ENCODE measurements at places on chromosomes 12 and 14.

DNA sequence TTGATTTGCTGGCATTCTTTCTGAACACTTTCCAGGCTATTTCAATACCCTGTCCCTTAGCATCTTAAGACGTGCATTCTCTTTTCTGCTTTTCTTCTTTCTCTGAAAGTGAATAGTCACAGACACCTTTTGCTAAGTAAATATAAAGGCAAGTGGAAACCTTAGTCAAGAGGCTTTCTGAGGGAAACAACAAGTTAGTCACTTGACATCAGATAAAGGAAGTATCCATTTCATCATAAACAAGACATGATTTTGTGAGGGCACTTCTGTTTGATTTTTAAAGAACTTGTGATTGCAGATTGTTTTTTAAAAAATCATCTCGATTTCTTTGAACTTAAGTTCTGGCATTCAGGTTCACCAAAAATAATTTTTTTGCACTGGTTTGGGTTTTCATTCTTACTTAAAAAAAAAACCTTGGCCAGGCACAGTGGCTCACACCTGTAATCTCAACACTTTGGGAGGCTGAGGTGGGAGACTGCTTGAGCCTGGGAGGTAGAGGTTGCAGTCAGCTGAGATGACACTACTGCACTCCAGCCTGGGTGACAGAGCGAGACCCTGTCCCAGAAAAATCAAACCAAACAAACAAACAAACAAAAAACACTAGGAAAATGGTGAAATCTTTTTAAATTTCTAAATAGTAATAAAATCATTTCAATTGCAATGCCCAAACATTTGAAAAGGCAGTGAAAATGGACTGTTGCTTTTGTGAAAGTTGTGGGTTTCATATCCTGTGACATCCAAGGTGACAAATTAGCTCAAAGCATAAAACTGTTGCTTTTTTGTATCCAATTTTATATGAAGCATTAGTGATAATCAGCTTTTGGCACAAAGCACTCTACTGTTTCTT is 8.3 kb upstream of the KLHL42 start:
- DNase-seq = no peak
- H3K4me1 ChIP-seq = no peaks in the 10 kb centered on the region
- H3K27ac ChIP-seq = no peak overlapping the region

GRCh38 chr14:96187216-96188031 is 17.2 kb upstream of the BDKRB2 start:
- no peaks in the 10 kb centered on the region for H3K27me3 ChIP-seq
- DNase-seq = no peak
- no peaks in the 10 kb centered on the region for H3K36me3 ChIP-seq
- no peaks in the 10 kb centered on the region for H3K4me1 ChIP-seq

DNA sequence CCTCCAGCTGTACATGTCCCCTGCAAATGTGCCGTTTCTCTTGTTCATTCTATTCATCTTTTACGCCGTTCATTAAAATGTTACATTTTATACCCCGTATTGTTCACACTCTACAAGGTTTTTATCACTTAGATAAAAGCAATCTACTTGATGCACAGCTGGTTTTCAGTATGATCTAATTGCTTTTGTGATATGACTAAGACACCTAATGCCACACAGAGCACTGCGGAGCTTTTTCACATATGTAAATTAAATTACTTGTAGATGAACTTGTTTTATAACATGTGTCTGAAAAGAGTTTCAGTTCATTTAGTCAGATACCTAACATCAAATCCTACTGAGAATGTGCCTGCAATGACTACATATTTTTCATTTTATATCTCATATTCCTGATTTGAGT is 40.9 kb upstream of the RERGL start:
- no peak overlapping the region for H3K27ac ChIP-seq
- H3K27me3 ChIP-seq = no peaks in the 10 kb centered on the region
- H3K36me3 ChIP-seq = no peaks in the 10 kb centered on the region
- H3K4me3 ChIP-seq = no peak overlapping the region

GRCh38 chr12:29763301-29763683 is 20.4 kb downstream of the TMTC1 start:
- no peak overlapping the region for H3K27ac ChIP-seq
- peaks cover 11% of the 10 kb centered on the region for H3K4me1 ChIP-seq
- H3K27me3 ChIP-seq = no peaks in the 10 kb centered on the region
- no peak overlapping the region for H3K4me3 ChIP-seq

DNA sequence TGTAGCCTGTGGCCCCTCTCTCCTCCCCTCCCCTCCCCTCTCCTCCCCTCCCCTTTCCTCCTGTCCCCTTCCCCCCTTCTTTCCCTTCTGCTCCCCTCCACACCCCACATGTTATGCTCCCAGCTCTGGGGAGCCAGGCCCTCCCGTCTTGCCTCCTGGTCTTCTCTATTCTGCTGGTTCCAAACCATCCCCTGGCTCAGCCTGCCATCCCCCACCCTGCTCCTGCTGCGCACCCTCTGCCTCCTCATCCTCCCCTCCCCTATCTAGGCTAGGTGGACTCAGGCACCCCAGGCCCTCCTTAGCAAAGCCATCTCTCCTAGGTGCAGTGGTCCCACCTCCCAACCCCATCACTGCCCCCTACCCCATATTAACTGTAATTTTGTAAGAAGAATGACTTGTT is 99.5 kb downstream of the CALM1 start:
- no peak overlapping the region for H3K27ac ChIP-seq
- no peaks in the 10 kb centered on the region for H3K36me3 ChIP-seq
- H3K4me1 ChIP-seq = peaks cover 9% of the 10 kb centered on the region
- no peak for DNase-seq
- H3K4me3 ChIP-seq = no peak overlapping the region

- H3K36me3 ChIP-seq = no peaks in the 10 kb centered on the region
- no peak overlapping the region for H3K4me3 ChIP-seq
- H3K4me1 ChIP-seq = no peaks in the 10 kb centered on the region
- no peaks in the 10 kb centered on the region for H3K27me3 ChIP-seq
- DNase-seq = no peak
Measured at GRCh38 chr14:101249676-101250036, 311.6 kb upstream of the DIO3 start.

GRCh38 chr12:120668868-120669840 is 17.8 kb upstream of the MLEC start:
- H3K4me1 ChIP-seq = peaks cover 6% of the 10 kb centered on the region
- no peaks in the 10 kb centered on the region for H3K27me3 ChIP-seq
- H3K4me3 ChIP-seq = no peak overlapping the region
- H3K36me3 ChIP-seq = no peaks in the 10 kb centered on the region

DNA sequence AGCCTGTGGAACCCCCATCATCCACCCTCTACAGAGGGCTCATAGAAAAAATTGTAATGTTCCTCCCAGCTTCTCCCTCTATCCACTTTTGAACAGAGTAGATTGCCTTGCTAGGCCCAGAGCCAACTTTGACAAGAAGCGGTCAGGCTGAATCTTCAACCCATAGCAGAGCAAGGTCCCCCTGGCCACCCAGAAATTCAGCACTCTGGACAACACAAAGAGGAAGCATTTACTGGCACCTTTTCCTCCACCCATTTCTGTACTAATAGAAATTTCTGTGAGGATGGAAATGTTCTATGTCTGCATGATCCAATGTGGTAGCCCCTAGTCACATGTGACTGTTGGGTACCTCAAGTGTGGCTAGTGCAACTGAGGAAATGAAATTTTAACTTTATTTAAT is 42.7 kb upstream of the OXA1L start:
- H3K36me3 ChIP-seq = no peaks in the 10 kb centered on the region
- no peaks in the 10 kb centered on the region for H3K4me1 ChIP-seq
- no peak overlapping the region for H3K4me3 ChIP-seq
- DNase-seq = no peak

DNA sequence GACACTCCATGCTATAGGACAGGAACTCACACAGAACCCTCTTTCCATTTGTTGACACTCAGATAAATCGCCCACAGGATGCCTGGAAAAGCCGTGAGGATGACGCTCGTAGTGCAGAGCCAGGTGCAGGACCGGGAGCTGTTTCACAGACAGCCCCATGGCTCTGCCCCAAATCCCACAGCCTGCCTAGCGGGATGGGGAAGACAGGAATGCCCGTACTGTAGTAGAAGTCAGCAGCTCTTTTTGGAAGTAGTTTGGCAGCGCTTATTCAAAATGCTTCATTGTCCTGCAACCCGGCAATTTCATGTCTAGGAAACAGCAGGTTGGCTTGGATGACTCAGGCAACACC is 41.6 kb downstream of the JAG2 start:
- H3K27me3 ChIP-seq = peaks cover 3% of the 10 kb centered on the region
- no peak overlapping the region for H3K27ac ChIP-seq
- DNase-seq = no peak
- no peak overlapping the region for H3K4me3 ChIP-seq
- H3K36me3 ChIP-seq = no peaks in the 10 kb centered on the region
- no peaks in the 10 kb centered on the region for H3K4me1 ChIP-seq

DNA sequence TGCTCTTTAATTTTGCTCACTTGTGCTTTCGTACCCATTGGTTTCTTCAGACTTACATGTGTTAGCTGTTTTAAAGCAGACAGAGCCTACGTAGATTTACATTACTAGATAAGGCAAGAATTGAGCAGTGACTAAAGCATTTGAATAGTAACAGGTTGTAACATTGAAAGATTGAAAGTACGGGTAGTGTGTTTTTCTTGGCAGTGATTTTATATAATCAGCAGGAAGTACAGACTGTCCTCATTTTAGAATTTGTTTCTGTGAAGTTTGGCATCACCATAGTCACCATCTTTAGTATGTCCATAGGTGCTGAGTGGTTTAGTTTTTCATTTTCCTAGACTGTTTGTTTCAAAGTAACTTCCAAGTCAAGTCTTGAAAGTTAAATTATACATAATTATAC is 14.0 kb downstream of the RTRAF start:
- no peak for DNase-seq
- no peak overlapping the region for H3K27ac ChIP-seq
- no peaks in the 10 kb centered on the region for H3K4me1 ChIP-seq
- peaks cover 99% of the 10 kb centered on the region for H3K36me3 ChIP-seq

GRCh38 chr12:94405413-94406116 is 54.1 kb downstream of the CEP83 start:
- H3K36me3 ChIP-seq = peaks cover 5% of the 10 kb centered on the region
- H3K27me3 ChIP-seq = no peaks in the 10 kb centered on the region
- no peaks in the 10 kb centered on the region for H3K4me1 ChIP-seq
- DNase-seq = no peak

- H3K27me3 ChIP-seq = no peaks in the 10 kb centered on the region
- no peak for DNase-seq
- H3K4me3 ChIP-seq = no peak overlapping the region
- H3K36me3 ChIP-seq = peaks cover 53% of the 10 kb centered on the region
Measured at GRCh38 chr14:92644171-92644969, 104.1 kb downstream of the LGMN start.

DNA sequence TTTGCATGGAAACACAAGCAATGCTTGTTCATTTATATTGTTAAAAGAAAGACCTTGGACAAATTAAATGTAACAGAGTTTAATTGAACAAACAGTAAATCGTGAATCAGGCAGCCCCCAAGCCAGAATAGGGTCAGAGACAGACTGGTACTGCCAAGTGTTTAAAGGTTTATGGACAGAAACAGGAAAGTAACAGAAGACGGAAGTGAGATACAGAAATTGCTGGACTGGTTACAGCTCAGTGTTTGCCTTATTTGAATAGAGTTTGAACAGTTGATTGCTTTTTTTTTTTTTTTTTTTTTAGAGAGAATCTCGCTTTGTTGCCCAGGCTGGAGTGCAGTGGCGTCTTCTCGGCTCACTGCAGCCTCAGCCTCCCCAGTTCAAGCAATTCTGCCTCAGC is 50.3 kb downstream of the DAO start:
- H3K4me1 ChIP-seq = peaks cover 10% of the 10 kb centered on the region
- no peak overlapping the region for H3K27ac ChIP-seq
- no peak overlapping the region for H3K4me3 ChIP-seq
- no peaks in the 10 kb centered on the region for H3K27me3 ChIP-seq
- H3K36me3 ChIP-seq = no peaks in the 10 kb centered on the region

DNA sequence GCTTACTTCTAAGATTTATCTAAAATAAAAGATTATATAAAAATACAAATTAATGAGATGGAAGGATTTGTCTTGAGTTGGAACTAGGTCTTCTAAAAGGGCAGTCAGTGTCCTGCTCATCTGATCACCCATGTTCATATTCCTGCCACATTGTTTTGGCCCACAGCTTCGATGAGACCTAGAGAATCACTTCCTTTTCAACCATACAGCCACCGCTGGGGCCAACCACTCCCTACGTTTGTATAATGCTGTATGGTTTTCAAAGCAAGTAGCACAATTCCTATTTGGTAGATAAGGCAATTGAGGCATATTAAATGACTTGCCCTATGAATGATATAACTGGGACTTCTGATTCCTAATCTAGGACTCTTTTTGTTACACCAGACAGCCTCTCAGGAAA is 249.4 kb downstream of the ZFP36L1 start:
- H3K27ac ChIP-seq = no peak overlapping the region
- H3K4me1 ChIP-seq = no peaks in the 10 kb centered on the region
- DNase-seq = no peak
- H3K36me3 ChIP-seq = no peaks in the 10 kb centered on the region
- no peak overlapping the region for H3K4me3 ChIP-seq

- no peaks in the 10 kb centered on the region for H3K4me1 ChIP-seq
- no peaks in the 10 kb centered on the region for H3K27me3 ChIP-seq
- DNase-seq = no peak
Measured at GRCh38 chr14:43898687-43899086, 608.4 kb downstream of the FSCB start.

DNA sequence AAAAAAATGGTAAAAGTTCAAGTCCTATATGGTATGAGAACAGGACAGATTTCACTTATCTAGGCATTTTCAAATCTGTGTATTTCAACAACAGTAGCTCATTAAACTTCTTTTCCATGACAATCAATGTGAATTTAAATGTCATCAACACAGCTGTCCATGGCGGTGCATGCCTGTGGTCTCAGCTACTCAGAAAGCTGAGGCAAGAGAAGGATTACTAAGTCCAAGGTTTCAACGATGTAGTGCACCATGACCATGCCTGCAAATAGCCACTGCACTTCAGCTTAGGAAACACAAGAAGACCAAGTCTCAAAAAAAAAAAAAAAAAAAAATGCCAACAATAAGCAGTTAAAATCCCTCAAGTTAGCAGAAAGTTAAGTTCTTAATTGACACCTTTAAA is 214.6 kb downstream of the C12orf50 start:
- no peak overlapping the region for H3K27ac ChIP-seq
- H3K36me3 ChIP-seq = no peaks in the 10 kb centered on the region
- no peak overlapping the region for H3K4me3 ChIP-seq
- no peak for DNase-seq

DNA sequence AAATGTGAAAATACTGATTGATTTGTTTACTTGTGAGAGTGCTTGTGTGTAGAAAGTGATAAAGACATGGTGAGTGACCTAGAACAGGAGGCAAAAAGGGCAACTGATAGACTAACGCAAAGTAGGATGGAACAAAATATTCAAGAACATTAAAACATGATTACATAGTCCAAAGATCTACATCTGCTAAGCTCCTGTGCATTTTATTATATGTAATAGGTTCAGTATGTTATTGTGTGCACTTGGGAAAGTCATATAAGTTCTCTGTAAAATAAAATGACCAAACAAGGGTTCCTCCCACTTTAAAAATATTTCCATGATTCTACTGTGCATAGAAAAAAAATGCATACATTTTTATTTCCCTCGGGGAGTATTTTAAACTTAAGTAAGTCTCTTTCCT is 74.3 kb upstream of the GPHB5 start:
- H3K4me3 ChIP-seq = no peak overlapping the region
- H3K4me1 ChIP-seq = no peaks in the 10 kb centered on the region
- DNase-seq = no peak
- no peak overlapping the region for H3K27ac ChIP-seq
- H3K27me3 ChIP-seq = no peaks in the 10 kb centered on the region

All from CD14-positive monocyte (primary cell).